ENCODE measurements at places on chromosomes 4 and X.

DNA sequence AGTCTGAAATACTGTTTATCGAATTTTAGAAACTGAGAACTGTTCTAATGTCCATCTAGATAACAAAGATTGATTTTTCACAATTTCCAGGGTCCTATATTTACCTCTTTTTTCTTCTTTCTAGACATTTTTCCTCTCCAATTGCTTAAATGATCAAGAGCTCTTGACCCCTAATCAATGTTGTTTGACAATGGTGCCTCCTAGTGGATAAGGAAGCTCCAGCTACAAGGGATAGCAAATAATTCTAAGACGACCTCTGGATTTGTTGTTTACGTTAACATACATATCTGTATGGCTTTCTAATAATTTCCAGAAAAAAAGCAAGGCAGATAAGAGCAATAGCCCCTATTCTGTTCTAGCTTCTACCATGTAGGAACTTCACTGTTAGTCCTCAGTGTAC, 35.8 kb downstream of the GPR82 start:
- DNase-seq, result peak; percentile 36

DNA sequence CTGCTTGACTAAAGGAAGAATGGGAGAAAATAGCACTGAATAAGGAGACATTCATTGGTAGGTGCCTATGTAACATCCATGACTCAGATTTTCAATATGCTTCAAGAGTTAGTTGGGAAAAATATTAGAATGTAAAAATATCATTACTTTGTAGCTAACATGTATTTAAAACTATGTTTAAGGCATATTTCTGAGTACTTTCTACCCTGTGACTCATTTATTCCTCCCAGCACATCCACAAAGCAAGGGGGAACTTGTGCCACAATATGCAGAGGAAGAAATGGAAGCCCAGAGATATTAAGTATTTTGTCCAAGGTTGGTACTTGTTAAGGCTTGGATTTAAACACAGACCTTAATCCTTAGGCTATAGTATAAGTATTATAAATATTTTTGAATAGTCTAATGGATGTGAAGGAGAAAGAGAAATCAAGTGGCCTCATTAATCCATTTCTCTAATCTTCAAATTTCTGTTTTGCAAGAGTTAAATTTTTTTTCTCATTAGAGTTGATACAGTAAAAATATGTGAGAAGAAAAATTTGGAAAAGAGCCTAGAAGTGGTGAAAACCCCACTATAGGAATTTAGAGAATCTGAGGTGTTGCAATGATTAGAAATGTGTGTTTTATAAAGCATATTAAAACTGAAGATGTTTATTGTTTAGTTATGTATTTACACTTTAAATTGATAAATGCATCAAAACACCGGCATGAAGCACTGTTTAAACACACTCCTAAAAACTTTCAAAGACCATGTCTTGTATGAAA, 149.3 kb upstream of the GYPA start:
- DNase-seq, result no peak

DNA sequence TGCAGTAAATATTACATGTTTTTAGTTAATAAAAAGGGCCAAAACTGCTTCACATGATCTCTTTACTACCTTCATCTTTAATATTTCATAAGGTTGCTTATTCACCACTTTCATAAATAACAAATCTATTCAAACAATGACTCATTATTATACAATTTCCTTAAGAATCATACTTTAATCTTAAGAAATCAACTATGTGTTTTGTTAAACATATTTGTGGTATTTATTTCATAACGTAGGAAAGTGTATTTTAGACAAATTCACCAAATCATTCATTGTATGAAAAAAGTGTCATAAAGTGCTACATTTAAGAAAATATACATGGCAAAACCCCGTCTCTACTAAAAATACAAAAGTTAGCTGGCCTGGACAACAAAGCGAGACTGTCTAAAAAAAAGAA, 150.5 kb upstream of the RXFP1 start:
- DNase-seq, result no peak

- peak; percentile 34 for DNase-seq
Measured at GRCh38 chrX:3815896-3816664, 102.6 kb upstream of the PRKX start.

GRCh38 chr4:173490817-173491528, 39.1 kb downstream of the HAND2 start:
- DNase-seq, result peak; percentile 78

- peak; percentile 73 for DNase-seq
Measured at GRCh38 chrX:38347136-38347535, 5.3 kb upstream of the OTC start.

GRCh38 chrX:150143721-150144440, 205.6 kb upstream of the EOLA2 start:
- no peak for DNase-seq

DNA sequence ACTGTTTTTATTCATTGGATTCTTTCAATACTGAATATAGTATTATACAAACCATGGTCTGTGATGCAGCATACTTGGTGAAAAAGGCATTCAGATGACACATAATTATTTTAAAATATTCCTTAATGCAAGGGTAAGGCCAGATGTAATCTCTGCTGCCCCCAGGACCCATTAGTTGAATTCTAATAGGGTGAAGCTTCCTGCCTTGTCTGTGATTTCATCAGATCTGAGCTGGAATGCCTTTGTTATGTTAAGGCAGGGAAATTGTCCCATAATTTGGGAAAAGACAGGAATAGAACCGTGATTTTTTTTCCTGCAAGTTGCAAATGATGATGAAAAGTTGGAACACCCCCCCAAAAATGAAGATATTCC, 26.1 kb downstream of the ZRSR2 start:
- peak; percentile 19 for DNase-seq
